NCI-H82 (cell line): ENCODE measurements at places on chromosomes 2 and 18.

DNA sequence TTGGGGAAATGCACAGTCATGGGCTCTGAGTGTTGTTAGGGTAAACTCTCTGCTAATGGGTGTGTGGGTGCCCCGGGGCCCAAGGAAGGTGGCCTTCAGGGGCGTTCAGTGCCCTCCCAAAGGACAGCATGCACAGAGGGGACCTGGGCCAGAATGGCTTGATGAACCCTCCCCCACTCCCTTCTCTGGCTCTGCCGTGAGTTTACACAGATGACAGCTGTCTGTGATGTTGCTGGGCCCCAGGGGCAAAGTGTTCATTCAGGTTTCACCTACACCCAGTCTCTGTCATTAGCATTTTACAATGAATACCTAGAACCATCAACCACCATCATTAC is 3.2 kb downstream of the NPPC start:
- DNase-seq = peak; percentile 53

DNA sequence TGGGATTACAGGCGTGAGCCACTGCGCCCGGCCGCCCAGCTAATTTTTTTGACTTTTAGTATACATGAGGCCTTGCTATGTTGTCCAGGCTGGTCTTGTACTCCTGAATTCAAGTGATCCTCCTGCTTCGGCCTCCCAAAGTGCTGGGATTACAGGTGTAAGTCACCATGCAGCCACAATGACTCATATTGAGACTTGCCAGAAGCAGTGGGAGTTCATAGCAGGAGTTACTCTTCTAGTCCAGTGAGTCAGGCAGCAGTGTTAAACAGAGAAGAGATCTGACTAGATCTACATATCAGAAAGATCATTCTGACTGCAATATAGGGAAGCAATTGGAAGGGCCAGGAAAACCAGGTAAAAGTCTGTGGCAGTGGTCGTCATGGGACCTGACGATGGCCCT is 1.5 kb upstream of the FLACC1 start:
- DNase-seq = no peak

DNA sequence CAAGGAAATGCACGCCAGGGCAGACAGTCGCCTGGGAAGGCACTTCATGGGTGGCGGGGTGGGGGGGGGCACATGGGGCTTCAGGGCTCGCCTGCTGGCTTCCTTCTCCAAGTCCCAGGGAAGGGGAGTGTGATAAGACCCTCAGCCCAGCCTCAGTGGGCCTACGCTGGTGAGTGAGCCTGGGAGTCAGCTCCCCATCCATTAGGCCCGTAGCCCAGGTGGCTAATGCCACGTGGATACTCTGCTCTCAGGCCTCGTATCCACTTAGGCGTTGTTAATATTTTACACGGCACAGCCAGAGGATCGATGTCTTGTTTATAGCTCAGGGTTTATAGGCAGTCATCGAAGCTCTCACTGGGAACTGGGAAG is 47.1 kb downstream of the KCNIP3 start:
- no peak for DNase-seq

- peak; percentile 94 for DNase-seq
These were observed 140.5 kb downstream of the ST6GAL2 start for GRCh38 chr2:106745468-106745867.

GRCh38 chr2:45610281-45611019 is 617 bp downstream of the SRBD1 start:
- peak; percentile 86 for DNase-seq

DNA sequence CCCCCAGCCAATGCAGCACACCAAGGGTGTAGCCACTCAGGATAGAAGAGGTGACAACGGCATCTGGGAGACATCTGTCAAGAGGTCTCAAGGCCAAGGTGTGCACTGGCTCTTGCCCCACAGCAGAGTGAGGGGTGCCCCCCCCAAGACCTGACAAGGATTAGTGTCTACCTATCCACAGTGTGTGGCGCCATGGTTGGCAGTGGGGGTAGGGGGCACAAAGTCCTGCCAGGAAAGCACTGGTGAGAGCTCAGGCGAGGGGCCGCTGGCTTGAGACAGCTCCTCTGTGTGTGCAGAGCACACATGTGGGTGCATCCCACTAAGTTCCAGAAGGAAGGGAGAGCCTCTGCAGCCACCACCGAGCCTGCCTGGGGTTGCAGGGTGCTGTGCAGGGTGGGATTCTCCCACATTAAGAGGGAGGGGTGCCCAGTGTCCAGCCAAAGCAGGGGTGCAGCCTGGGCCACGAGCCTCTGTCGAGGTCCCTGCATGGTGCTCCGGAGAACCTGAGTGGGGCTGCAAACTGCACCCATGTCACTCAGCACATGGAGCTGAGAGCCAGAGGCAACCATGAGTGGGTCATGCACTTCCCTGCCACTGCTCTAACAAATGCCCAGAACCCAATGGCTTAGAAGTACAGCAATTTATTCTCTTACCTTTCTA is 311.2 kb upstream of the HDAC4 start:
- no peak for DNase-seq

DNA sequence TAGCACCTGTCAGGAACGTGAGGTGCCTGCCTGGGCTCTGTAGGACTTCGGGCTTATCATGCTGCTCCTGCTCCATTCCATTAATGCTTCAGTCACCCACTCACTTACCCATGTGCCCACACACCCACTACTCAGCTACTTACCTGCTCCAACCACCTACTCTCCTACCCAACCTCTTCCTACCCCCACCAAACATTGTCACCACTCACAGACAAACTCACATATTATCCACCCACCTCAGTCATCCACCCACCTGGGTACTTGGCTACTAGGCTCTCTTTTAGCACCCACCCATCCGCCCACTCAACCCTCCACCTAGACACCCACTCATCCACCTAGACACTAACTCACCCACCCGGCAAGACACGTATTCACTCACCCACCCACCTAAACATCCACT is 724.7 kb upstream of the RAB6C start:
- DNase-seq = no peak

- no peak for DNase-seq
These were observed 84.7 kb downstream of the ZNF407 start for GRCh38 chr18:74682141-74682990.

DNA sequence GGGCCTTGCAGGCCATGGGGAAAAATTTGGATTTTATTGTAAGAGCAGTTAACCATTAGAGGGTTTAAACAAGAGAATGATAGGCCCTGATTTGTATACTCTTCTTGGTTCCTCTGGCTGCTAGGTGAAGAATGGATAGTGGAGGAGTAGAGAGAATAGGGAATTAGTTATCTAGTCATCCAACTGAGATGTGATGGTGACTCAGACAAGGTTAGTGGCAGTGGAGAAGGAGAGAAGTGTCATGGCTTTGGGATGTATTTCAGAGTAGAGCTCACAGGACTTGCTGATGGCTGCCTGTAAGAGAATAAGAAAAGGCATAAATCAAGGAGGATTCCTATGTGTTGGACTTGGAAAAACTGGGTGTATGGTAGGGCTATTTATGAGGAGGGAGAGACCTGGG is 169.4 kb downstream of the PLCL1 start:
- DNase-seq = no peak

GRCh38 chr2:238919307-238919706 is 71.4 kb downstream of the TWIST2 start:
- DNase-seq = no peak

GRCh38 chr2:12970861-12971260 is 254.1 kb downstream of the TRIB2 start:
- DNase-seq = no peak

GRCh38 chr2:55761024-55761423 is 67.4 kb upstream of the PNPT1 start:
- no peak for DNase-seq

DNA sequence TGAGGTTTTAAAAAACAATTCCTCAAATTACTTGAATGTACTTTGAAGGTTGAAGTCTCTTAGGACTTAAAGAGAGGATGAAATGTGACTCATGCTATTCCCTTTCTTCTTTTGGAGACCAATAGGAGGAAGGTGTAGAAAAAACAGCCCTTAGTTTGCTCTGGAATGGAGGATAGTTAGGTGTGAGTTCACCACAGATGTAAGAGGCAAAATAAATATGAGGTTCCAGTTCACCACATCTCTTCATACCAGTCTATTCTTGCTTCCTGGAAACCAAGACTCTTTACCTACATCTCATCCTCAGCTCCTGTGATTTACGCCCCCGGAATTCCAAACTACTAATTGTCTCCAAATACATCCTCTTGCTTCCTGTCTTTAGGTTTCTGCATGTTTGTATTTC is 77.5 kb upstream of the TTC21B start:
- DNase-seq = no peak

DNA sequence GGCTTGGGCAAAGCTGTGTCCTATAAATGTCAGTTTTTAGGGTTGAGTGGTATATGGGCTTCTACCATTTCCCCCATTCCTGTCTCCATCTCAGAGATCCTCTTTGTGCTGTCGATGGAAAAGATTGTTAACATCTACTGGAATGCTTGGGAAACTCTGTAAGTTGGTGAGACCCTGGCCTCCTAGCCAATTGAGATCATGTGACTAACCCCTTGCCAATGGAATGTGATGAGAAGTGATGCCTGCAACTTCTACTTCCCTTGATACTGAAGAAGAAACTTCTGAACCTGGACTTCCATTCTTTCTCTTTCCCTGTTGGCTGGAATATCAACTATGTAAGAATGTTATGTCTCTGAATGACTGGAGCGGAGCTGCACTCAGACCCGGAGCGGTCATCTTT is 14.5 kb downstream of the SLC39A10 start:
- DNase-seq = no peak

GRCh38 chr2:215612786-215613185 is 176.9 kb upstream of the FN1 start:
- no peak for DNase-seq

GRCh38 chr2:42137125-42137841 is 31.9 kb upstream of the EML4 start:
- no peak for DNase-seq

GRCh38 chr2:620471-621302 is 56.5 kb downstream of the TMEM18 start:
- no peak for DNase-seq

- no peak for DNase-seq
These were observed 9.6 kb downstream of the PIGN start for GRCh38 chr18:62177271-62177670.

DNA sequence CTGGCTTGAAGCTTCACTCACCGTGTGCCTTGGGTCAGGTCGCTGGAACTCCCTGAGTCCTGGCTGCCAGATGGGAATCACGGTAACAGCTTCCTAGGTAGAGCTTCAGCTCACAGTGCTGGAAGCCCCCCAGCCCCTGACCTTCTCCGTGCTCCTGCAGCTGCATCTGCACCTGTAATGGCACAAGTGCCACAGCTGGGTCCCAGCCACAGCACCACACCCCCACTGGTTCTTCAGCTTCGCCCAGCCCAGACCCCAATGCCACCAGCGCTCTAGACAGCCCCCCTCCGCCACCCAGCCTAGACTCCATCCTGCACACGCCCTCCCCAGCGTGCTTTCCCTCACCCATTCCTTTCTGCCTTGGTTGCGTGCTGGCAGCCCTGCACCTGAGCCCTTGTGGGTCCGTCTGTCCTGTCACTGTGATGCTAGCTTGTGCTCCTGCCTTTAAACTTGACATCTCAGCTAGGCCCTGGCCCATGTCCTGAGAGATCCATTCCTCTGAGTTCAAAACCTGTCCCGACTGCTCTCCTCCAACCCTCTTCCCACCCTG is 7.6 kb upstream of the ESPNL start:
- DNase-seq = no peak

DNA sequence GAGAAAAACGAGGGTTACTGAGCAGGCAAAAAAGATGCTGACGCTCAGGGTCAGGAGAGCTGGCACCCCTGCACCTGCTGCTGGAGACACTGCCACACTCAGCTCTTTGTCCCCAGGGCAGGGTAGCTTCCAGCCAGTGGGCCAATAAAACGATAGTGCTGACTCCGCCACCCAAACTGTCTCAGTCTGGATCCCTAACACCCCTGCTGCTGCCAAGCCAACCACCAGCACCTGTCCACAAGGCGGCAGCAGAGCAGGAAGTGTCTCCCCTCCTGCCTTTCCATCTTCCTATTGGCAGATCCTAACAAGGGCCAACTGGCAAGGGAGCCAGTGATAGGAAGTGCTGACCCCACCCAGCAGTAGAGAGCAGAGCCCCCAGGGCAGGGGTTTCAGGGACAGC is 531.5 kb upstream of the SALL3 start:
- peak; percentile 18 for DNase-seq

DNA sequence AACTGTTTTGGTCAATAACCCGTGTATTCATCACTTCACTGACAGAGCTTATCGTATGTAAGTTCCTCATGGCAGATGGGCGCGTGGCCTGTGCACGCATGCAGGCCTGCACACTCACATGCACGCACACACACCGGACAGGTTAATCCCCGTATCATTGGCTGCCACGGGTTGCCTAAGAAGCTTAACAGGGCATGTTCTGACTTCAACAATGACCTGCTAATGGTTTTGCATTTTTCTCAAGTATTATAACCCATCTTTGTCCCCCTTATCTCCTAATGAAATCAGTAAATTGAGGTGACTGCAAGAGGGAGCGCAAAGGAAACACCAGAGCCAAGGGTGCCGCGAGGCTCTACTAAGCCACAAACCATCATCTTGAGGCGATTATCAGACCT is 399.0 kb upstream of the ID2 start:
- DNase-seq = peak; percentile 82

DNA sequence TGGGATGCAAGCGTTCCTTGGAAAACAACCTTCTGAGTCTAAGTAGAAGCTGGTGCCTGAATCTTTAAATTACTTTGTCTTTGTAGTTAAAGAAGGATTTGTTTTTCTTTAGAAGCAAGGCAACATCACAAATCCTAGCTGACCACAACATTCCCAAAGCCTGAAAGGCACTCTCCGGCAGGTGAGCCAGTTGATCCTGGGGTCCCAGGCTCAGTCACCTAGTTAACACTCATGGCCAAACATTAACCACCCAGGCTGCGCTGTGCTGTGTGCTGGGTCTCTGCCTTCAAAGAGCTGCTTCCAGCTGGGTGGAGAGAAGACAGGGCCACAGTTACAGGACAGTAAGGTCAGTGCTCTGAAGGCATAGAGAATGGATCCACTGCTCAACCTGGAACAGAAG is 120.0 kb upstream of the TRIB2 start:
- no peak for DNase-seq

DNA sequence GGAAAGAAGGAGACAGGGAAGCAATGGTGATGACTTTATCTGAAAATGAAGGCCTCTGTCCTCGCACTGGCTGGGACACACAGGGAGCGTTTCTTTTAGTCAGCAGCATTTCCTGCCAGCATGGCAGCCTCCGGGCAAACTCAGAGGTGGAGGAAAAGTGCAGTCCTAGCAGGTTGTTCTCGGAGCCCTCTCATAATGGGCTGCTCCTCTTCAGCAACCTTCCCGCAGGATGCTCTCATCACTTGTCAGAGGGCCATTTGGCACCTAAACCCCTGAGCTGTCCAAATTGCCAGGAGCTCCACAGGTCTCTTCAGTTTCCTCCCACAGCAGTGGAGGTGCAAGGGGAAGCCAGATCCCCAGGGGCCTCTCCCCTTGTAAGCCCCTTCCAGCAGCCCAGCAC is 6.2 kb downstream of the STK39 start:
- DNase-seq = no peak

- peak; percentile 64 for DNase-seq
These were observed 694 bp downstream of the CFAP36 start for GRCh38 chr2:55519938-55520885.

DNA sequence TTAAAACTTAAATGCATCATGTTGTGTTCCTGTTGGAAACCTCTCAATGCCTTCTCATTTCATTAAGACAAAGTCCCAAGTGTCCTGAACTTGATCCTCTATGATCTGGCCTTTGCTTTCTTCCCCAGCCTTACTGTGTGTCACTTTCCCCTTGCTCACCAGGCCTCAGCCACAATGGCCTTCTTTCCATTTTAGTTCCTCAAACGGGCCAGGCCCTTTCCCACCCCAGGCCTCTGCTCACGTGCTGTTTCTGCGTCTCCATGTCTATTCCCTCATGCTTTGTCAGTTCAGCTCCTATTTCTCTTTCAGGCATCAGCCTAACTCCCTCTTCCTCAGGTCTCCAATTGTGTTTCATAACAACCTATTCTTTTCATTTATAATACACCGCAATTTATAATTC is 19.5 kb downstream of the CXCR4 start:
- DNase-seq = no peak
